Aorta (tissue), 5 donors: ENCODE measurements at places on chromosomes 11 and 22.

GRCh38 chr11:120024046-120024445, 113.9 kb downstream of the TRIM29 start:
- DNase-seq = no peak

GRCh38 chr11:65334696-65335295, 1.1 kb downstream of the DPF2 start:
- no peak for DNase-seq

DNA sequence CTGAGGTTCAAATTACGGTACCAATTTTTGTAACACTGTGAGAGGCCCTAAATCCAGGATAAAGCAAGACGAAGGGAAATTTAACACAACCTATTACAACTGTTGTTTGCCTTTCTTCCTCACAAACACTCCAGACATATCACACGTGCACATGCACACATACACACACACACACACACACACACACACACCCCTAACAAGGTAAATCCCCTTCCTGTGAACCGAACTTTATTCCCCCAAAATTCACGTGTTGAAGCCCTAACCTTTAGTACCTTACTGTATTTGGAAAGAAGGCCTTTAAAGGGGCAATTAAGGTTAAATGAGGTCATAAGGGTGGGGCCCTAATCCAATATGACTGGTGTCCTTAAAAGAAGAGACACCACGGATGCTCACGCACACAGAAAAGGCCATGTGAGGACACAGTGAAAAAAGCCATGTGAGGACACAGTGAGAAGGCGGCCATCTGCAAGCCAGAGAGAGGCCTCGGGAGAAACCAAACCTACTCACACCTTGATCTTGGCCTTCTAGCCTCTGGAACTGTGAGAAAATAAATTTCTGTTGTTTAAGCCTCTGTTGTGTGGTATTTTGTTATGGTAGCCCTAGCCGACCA, 1.8 kb downstream of the SERGEF start:
- DNase-seq = no peak

DNA sequence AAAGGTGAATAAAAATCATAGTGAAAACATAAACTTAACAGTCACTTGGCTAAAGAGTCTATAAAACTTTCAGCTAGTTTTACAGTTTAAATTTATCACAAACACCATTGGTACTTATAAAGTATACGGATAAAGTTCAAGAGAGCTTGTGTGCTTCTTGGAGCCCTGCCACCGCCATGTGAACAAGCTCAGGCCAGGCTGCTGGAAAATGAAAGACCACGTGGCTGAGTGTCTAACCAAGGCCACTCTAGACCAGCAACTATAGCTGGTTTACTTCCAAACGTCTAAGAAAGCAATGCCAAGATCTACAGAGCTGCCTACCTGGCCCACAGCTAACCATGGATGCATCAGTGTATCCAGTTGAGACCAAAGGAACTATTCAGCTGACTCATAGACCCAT, 66.3 kb upstream of the API5 start:
- no peak for DNase-seq

GRCh38 chr11:67372993-67373647, at the start of gene CLCF1:
Gene CLCF1, minus strand, starts transcription at chr11:67373598. Its CDS starts 59 bp downstream, at chr11:67373539.
- DNase-seq = peak; percentile 89

DNA sequence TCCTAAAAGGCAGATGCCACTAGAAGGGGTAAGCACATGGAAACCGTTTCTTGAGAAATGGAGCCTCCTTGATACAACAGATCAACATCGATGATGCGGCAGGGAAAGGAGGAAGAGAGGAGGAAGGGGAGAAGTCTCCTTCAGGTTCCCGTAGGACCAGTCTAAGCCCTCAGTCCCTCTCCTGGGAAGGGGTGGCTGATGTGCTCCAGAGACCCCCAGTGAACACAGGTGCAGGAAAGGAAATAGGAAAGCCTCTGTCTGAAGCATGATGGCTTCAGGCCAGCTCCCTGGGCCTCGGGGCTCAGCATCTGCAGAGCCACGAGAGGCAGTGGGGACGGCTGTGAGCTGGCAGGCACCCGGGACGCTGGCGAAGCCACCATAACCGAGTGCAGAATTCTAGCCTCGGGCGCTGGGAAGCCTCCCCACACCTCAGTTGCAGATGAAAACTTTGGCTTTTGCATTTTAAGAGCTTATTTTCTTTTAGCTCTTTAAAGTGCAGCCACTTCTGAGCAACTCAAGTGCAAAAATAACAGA, 1.8 kb downstream of the SPATA19 start:
- DNase-seq = no peak

- DNase-seq = no peak
Observed at GRCh38 chr11:118896472-118896913, 12.8 kb downstream of the CXCR5 start.

GRCh38 chr11:8196749-8197148, 27.9 kb upstream of the RIC3 start:
- no peak for DNase-seq

GRCh38 chr11:117170210-117170609, 8.3 kb upstream of the SIDT2 start:
- DNase-seq = no peak

DNA sequence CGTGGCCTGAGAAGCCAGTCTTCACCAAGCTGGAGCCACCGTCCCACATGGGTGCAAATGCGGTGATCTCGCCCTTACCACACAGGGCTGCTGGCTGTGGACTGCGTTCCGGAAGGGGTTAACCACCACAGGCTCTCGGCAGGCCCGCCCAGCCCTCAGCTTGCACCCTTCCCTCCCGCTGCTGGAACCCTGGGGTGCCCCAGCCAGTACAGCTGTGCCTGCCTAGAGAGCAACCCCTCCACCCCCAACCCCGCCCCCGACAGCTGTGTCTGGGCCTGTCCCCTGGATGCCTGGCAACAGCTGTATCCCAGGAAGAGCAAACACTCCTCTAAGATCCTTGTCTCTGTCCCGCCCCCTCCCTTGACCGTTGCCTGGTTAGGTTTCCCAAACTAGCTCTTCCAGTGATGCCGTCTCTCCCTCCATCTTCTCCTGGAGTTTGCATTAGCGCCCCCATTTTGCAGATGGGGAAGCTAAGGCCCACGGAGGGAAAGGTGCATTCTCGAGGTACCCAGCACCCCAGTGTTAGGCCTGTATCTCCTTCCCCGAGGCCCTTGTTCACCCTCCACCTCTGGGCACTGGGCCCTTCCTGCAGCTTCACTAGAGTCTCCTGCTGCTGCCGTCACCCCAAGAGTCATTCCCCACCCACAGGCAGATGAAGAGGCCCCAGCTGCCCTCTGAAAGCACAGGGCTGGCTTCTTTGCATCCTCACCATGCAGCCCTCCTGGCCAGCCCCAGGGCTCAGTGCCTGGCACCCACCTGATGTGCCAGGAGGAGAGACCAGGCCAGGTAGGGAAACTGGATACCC, 12.6 kb upstream of the COX8A start:
- DNase-seq = no peak

DNA sequence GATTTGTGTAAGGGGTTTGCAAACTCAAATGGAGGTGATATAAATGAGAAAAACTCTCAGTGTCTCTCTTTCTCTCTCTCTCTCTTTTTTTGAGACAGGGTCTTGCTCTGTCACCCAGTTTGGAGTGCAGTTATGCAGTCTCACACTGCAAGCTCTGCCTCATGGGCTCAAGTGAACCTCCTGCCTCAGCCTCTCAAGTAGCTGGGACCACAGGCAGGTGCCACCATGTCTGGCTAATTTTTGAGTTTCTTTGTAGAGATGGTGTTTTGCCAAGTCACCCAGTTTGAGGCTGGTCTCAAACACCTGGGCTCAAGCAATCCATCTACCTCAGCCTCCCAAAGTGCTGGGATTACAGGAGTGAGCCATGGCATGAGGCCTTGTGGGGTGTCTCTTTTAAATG, 2.9 kb downstream of the BIRC3 start:
- no peak for DNase-seq

- no peak for DNase-seq
Observed at GRCh38 chr22:39152024-39152510, 413 bp downstream of the CBX7 start.

GRCh38 chr11:70360211-70360610, 38.1 kb upstream of the CTTN start:
- no peak for DNase-seq

GRCh38 chr11:1932105-1932480, 12.6 kb downstream of the TNNT3 start:
- peak; percentile 69 for DNase-seq

GRCh38 chr11:11558826-11559225, 63.0 kb downstream of the GALNT18 start:
- DNase-seq = no peak

DNA sequence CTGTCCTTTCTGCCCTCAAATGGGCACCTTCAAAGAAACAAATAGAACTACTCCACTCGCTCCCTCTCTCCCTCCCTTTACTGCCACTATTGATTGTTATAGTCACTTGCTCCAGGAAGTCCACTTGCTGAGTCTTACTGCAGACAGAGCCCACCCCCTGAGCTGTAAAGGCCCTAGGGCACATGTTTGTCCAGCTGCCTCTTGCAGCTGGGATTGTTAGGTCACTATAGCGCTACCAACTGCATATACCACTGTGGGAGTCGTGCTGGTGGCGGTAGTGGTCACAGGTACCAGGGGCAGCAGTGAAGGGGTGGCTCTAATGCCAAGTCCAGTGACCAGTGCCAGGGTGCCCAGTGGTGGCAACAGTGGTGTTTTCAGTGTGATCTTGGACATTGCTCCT, 4.4 kb upstream of the SREBF2 start:
- DNase-seq = no peak

DNA sequence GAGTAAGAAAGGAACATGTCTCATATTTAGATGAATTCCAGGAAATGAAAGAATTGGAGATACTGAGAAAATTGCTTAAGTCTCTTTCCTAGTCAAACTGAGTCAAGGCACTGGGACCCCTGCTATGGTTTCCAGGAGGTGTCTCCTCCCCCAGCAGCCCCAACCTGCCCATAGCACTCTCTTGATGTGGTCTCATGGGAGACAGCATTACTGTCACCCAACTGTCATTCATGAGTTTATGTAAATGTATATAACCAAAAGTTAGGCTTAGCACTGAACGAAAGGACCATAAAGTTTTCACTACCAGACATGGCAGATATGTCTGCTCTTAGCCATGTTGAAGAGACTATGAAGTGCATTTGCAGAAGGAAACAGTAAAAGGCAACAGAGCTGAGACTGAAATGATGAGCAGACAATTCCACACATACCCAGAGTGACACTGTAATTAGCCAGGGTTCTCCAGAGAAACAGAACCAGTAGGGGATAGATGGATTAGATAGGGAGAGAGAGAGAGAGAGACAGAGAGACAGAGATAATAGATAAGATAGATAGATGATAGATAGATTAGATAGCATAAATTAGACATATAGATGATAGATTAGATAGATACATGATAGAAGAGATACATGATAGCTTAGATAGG, 328.1 kb downstream of the BRD1 start:
- DNase-seq = no peak

- DNase-seq = no peak
Observed at GRCh38 chr11:11592146-11592684, 29.6 kb downstream of the GALNT18 start.

DNA sequence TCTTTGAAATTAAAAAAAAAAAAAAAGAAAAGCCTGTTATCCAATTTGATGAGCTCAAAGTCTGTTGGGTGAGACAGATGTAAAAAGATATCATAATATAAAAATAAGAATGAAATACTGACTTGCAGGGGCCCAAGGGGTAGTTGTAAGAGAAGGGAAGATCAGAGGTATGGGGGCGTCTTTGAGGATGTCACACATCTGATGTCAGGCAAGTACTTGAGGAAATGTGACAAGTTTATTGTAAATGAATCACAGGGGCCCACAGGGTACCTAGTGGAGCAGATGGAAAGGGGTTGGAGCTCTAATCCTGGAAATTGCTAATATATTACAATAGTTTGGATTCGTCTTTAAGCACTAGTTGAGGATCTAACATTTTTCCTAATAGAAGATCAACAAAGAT, 131.6 kb downstream of the MAML2 start:
- DNase-seq = no peak

- no peak for DNase-seq
Observed at GRCh38 chr11:57192316-57192715, 10.6 kb downstream of the LRRC55 start.

DNA sequence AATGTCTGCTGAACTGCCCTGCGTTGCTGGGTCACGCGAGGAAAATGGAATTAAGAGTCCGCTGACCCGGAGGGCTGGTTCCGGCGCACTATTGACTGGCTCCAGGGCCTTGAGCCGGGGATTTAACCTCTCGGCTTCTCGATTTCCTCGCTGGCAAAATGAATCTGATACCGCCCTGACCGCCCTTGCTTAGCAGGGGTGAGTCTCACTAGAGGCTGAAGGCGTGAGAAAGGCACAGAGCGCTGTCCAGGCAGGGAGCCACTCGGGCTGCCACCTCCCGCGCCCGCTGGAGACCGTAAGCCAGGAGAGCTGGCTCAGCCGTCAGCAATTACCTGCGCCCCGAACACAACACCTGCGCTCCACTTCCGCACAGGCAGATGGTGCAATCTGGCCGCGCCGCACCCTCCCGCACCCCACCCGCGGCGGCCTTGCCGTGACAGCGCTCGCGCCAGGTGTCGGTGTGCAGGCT, 65.6 kb downstream of the BUD13 start:
- no peak for DNase-seq

DNA sequence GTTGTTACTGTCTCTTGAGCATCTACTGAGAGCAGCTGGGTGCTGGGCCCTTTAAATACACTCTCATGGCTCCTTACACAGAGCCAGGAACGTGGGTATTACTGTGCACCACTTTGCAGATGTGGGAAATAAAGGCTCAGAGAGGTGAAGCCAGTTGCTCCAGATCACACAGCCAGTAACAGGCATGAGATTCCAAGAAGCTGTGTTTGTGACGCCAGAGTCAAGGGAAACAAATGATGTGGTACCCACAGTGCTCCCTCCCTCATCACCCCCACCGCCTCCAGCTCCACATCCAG, 1.4 kb upstream of the PRDM11 start:
- no peak for DNase-seq

DNA sequence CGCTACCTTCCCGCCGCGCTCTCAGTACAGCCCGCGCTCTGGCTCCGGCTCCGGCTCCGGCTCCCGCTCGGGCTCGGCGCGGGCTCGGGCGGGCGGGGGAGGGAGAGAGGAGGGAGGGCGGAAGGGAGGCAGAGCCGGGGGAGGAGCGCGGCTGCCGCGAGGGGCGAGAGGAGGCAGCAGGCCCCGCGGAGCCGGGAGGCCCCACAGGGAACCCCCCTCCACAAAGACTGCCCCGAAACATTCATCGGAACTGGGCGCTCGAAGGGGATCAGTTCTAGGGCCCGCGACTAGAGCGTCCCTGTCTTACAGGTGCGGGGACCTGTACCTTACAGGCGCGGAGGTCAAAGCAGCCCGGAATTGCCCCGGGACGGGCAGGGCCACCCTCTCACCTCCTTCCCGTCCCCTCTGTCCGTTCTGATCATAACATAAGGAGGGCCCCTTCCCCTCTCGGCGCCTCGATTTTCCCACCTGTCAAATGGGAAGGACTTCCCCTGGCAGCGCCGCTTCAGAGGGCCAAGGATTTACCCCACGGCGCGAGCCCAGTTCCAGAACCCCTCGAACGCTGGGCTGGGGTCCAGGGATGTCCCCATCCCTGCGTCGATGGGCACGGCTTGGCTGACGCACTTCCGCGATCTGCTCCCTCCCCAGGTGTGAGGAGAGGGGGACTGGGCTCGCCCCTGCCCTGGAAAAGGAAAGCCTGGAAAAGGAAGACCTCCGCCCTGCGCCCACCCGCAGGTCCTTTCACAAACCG, at the start of gene SHISA8:
TSS of gene SHISA8 (minus strand) at position 40 of the 751 bp plus-strand sequence. CDS start 407 bp downstream, outside the sequence.
- peak; percentile 87 for DNase-seq

- no peak for DNase-seq
Observed at GRCh38 chr11:67452141-67452952, at the start of gene GPR152. Gene GPR152, minus strand, starts transcription at chr11:67452729. Its CDS starts 5 bp downstream, at chr11:67452724.
